Endothelial cell (in vitro differentiated cells): ENCODE measurements at places on chromosomes 11 and 22. TPM values are rescaled to one million over a fixed set of nuclear protein-coding genes. Genes with fewer than 3 reads are reported as not detected.

Gene MN1
- 9.9 TPM for total RNA-seq

Gene LDHA
- total RNA-seq = 74.0 TPM

Gene LRRN4CL
- 0.44 TPM for total RNA-seq

GRCh38 chr11:45843158-45843924, 3.9 kb upstream of the CRY2 start:
- peaks cover 6% of the 10 kb centered on the region for H3K4me1 ChIP-seq
- no peaks in the 10 kb centered on the region for H3K36me3 ChIP-seq
- peak; percentile 87 for DNase-seq
- peaks cover 4% of the 10 kb centered on the region for H3K27me3 ChIP-seq
- peak overlapping the region; percentile 27 for H3K4me3 ChIP-seq

- H3K36me3 ChIP-seq = peaks cover 36% of the 10 kb centered on the region
- H3K4me1 ChIP-seq = no peaks in the 10 kb centered on the region
- H3K27ac ChIP-seq = no peak overlapping the region
- no peak overlapping the region for H3K4me3 ChIP-seq
- no peak for DNase-seq
Observed at GRCh38 chr11:43397251-43397650, 38.5 kb downstream of the TTC17 start.

DNA sequence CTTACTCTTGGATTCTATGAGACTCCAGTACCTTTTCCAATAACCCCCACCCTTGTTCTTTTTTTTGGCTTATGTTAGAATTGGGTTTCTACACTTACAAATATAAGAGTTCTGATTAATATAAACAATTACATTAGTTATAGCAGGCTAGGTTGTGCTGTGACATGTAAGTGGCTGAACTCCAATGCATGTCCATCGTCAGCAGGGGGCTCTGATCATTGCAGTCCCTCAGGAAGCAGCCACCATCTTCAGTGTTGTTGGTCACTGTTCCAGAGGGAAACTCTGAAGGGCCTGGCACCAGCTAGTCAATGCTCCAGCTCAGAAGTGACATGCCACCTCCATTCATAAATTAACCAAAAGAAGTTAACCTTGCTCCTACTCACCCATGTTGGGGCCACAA, 5.6 kb downstream of the LIPT2 start:
- DNase-seq = no peak
- H3K4me1 ChIP-seq = peaks cover 53% of the 10 kb centered on the region
- no peak overlapping the region for H3K4me3 ChIP-seq
- H3K27me3 ChIP-seq = no peaks in the 10 kb centered on the region
- no peak overlapping the region for H3K27ac ChIP-seq
- H3K36me3 ChIP-seq = no peaks in the 10 kb centered on the region

GRCh38 chr11:62546244-62546928, at the start of gene AHNAK:
TSS of gene AHNAK (minus strand) at chr11:62546806. CDS start at chr11:62536098, 10,708 bp downstream.
- H3K4me1 ChIP-seq = peaks cover 23% of the 10 kb centered on the region
- H3K4me3 ChIP-seq = peak within 1 kb of the TSS; percentile 96
- H3K27me3 ChIP-seq = peaks cover 42% of the 10 kb centered on the region
- H3K27ac ChIP-seq = peak within 1 kb of the TSS; percentile 36
- DNase-seq = peak; percentile 59

DNA sequence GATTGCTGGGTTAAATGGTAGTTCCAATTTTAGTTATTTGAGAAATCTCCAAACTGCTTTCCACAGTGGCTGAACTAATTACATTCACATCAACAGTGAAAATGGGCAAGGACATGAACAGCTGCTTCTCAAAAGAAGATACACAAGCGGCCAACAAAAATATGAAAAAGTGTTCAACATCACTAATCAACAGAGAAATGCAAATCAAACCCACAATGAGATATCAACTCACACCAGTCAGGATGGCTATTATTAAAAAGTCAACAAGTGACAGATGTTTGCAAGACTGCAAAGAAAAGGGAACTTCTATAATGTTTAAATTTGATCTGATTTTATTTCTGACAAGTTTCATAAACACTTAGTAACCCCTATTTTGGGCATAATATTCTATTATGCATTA, 537.5 kb downstream of the DLG2 start:
- peaks cover 1% of the 10 kb centered on the region for H3K27me3 ChIP-seq
- no peaks in the 10 kb centered on the region for H3K36me3 ChIP-seq
- H3K27ac ChIP-seq = no peak overlapping the region
- H3K4me1 ChIP-seq = no peaks in the 10 kb centered on the region
- DNase-seq = no peak

- H3K27me3 ChIP-seq = peaks cover 63% of the 10 kb centered on the region
- H3K36me3 ChIP-seq = peaks cover 41% of the 10 kb centered on the region
- no peak for DNase-seq
- peak overlapping the region; percentile 76 for H3K4me3 ChIP-seq
Observed at GRCh38 chr22:50731811-50732624, 6.0 kb upstream of the ACR start.

Gene TRIM48
- not detected for total RNA-seq

- DNase-seq = no peak
- H3K4me3 ChIP-seq = no peak overlapping the region
- H3K36me3 ChIP-seq = peaks cover 7% of the 10 kb centered on the region
- peaks cover 2% of the 10 kb centered on the region for H3K27me3 ChIP-seq
Observed at GRCh38 chr22:46993633-46994032, 231.2 kb downstream of the TBC1D22A start.

Gene LRRC74B
- not detected for total RNA-seq

Gene OR5B2
- not detected for total RNA-seq

Gene FIBIN
- total RNA-seq = not detected

Gene MFNG
- 75.4 TPM for total RNA-seq

DNA sequence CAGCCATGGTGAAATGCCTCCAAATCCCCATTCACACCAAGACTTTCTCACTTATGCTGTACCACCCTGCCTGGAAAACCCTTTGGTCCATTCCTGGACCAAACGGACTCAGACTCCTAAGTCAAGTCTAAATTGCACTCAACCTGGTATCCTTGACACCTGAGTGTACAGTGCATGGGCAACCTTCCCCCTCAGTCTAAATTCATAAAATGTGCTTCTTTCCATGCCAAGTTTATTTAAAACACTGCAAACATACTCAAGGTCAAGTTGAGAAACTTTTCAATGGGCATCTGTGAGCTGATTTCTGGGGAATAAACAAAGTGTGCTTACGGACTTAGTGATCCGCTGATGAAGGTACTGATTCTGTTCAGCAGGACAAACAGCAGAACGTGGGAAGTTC, 26.4 kb downstream of the HIRA start:
- peaks cover 21% of the 10 kb centered on the region for H3K4me1 ChIP-seq
- H3K27me3 ChIP-seq = peaks cover 2% of the 10 kb centered on the region
- no peak overlapping the region for H3K4me3 ChIP-seq
- H3K27ac ChIP-seq = no peak overlapping the region
- peaks cover 30% of the 10 kb centered on the region for H3K36me3 ChIP-seq
- no peak for DNase-seq

GRCh38 chr11:82863209-82863608, 37.0 kb downstream of the PRCP start:
- no peak overlapping the region for H3K4me3 ChIP-seq
- no peak for DNase-seq
- H3K4me1 ChIP-seq = peaks cover 28% of the 10 kb centered on the region
- peaks cover 4% of the 10 kb centered on the region for H3K36me3 ChIP-seq
- no peak overlapping the region for H3K27ac ChIP-seq
- no peaks in the 10 kb centered on the region for H3K27me3 ChIP-seq

Gene SLCO2B1
- total RNA-seq = 3.5 TPM

- DNase-seq = no peak
- H3K4me1 ChIP-seq = peaks cover 16% of the 10 kb centered on the region
- no peaks in the 10 kb centered on the region for H3K27me3 ChIP-seq
- no peaks in the 10 kb centered on the region for H3K36me3 ChIP-seq
- no peak overlapping the region for H3K27ac ChIP-seq
Observed at GRCh38 chr11:85791409-85791990, 19.4 kb downstream of the SYTL2 start.

- H3K27ac ChIP-seq = no peak overlapping the region
- no peaks in the 10 kb centered on the region for H3K27me3 ChIP-seq
- H3K36me3 ChIP-seq = peaks cover 11% of the 10 kb centered on the region
- no peak overlapping the region for H3K4me3 ChIP-seq
Observed at GRCh38 chr22:35811670-35812069, 94.0 kb downstream of the APOL5 start.

Gene OR2D2
- 0.64 TPM for total RNA-seq

Gene LRP4
- total RNA-seq = 21.8 TPM

GRCh38 chr11:131228378-131228777, 142.0 kb upstream of the NTM start:
- H3K4me1 ChIP-seq = no peaks in the 10 kb centered on the region
- no peak overlapping the region for H3K27ac ChIP-seq
- no peak overlapping the region for H3K4me3 ChIP-seq
- no peaks in the 10 kb centered on the region for H3K27me3 ChIP-seq
- no peaks in the 10 kb centered on the region for H3K36me3 ChIP-seq

GRCh38 chr11:10410844-10411200, 44.2 kb upstream of the AMPD3 start:
- H3K27me3 ChIP-seq = no peaks in the 10 kb centered on the region
- no peak for DNase-seq
- H3K4me3 ChIP-seq = no peak overlapping the region
- H3K4me1 ChIP-seq = peaks cover 31% of the 10 kb centered on the region
- no peak overlapping the region for H3K27ac ChIP-seq
- H3K36me3 ChIP-seq = no peaks in the 10 kb centered on the region

GRCh38 chr11:104130161-104130560, 33.8 kb downstream of the PDGFD start:
- no peak overlapping the region for H3K4me3 ChIP-seq
- DNase-seq = no peak
- H3K27ac ChIP-seq = no peak overlapping the region
- no peaks in the 10 kb centered on the region for H3K27me3 ChIP-seq
- peaks cover 15% of the 10 kb centered on the region for H3K4me1 ChIP-seq

DNA sequence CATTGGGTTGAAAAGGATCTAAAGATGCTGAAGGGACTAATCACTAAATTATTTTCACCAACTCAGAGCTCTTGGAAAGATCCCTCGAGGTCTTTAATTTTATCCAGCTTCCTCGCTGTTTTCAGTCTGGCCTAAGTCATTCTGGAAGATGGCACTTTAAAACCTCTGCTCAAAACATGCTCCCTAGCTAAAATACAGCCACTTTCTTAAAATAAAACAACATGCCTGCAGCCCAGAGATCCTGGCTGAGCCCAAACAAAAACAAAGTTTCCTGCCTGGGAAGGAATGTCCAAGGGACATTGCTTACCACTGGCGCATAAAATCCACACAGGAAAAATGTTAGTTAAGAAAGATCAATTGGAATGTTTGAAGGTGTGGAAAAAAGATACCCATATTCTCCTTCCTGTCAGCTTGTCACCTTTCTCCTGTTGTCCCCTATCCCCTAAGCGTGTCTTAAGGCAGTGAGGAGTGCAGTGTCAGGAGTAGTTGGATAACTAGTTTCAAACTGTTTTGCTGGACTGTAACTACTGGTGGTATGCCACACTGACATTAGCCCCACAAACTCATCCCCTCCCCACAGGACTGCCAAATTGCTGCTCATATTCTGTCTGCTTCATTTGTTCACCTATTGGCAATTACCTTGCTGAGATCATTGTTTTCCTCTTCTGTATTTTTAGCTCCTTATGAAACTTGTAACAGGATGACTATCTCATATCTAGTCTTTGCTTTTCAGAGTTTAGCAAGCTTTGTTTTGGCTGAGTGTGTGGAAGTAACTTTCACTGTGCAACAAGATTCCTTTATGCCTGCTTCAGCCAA, 108.3 kb upstream of the SESN3 start:
- no peak overlapping the region for H3K27ac ChIP-seq
- DNase-seq = peak; percentile 8
- H3K4me3 ChIP-seq = no peak overlapping the region
- peaks cover 15% of the 10 kb centered on the region for H3K4me1 ChIP-seq
- peaks cover 1% of the 10 kb centered on the region for H3K27me3 ChIP-seq

Gene APOBEC3A
- not detected for total RNA-seq

DNA sequence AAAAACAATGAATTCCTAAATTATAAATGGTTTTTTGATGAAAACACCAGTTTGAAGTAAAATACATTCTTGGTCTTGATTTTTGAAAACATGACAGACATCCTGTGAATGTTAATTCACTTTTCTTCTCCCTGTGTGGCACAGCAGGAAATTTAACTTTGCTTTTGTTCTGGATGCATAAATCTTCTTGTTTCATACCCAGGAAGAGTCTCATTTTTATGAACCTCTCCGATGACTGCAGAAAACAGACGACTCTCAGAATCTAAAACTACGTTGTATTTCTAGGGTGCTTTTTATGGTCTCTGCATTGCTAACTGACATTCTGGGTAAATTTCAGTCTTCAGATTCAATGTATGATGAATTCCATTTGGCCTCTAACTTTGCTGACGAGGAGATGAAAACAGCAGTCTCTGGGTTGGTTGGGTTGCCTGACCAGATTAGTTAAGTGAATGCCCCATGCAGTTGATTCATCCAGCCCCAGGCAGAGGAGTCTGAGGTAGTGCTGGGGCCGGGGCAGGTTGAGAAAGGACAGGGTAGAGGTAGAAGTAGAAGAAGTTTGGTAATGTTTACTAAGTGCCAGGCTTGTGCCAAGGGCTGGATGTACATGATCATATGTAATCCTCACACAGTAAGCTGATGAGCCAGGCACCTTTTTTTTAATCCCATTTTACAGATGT, 20.1 kb downstream of the TCP11L1 start:
- H3K36me3 ChIP-seq = peaks cover 21% of the 10 kb centered on the region
- peak overlapping the region; percentile 60 for H3K4me3 ChIP-seq
- DNase-seq = no peak
- no peak overlapping the region for H3K27ac ChIP-seq

- no peaks in the 10 kb centered on the region for H3K36me3 ChIP-seq
- H3K4me1 ChIP-seq = peaks cover 20% of the 10 kb centered on the region
- H3K27ac ChIP-seq = no peak overlapping the region
- no peak overlapping the region for H3K4me3 ChIP-seq
- H3K27me3 ChIP-seq = peaks cover 3% of the 10 kb centered on the region
Observed at GRCh38 chr11:13928566-13929251, 33.8 kb upstream of the SPON1 start.

Gene BID
- 32.5 TPM for total RNA-seq

Gene CCDC81
- 0.33 TPM for total RNA-seq

Gene PDGFB
- 53.4 TPM for total RNA-seq
